Kidney epithelial cell (primary cell): ENCODE measurements at places on chromosomes 16 and 17. TPM values are rescaled to one million over a fixed set of nuclear protein-coding genes. Genes with fewer than 3 reads are reported as not detected.

Gene RPUSD1
- 42.0 and 51.7 TPM in 2 replicates for total RNA-seq

DNA sequence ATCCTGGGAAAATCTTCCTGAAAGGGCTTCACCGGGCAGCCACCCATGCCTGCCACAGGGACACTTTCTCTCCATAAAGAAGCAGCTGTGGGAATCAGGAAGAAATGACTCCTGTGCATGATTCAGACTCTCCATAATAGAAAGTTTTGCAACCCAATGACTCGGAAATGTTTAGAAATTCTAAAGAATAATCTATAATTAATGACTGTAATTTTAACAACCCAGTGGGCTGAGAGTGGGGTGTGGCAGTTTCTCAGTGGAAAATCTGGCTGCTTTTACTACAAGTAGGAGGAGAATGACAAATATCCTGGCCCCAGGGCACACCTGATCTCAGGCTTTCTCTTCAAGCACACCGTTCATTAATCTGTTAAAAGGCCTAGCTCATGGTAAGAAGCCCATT is 25.7 kb downstream of the IRF8 start:
- no peak for DNase-seq

DNA sequence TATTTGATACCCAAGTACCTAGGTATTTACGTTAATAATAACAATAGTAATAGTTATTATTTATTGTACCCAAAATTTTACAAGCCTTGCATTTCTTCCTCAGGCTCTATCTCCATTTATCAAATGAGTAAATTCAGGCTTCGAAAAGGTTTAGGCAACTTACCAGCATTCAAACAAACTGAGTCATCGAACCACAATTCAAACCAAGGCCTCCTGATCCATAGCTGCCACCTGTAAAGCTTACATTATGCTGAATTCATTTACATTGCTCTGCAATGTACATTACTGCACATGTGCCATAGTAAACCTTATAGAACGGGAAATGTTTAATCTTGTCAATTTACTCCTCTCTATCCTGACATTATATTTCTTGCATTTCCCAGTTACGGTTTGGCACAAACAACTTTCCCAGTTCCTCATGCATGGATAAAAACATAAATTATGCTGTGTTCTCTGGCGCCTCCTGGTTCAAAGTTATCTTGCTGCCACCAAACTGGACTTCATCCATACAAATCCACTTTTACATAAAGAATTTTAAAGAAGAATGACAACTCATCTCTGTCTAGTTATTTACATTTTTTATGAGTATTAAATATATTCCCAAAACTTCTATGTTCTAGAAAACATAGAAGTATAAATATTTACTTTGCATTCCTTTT is 360.6 kb upstream of the SOX9 start:
- peak; percentile 28 for DNase-seq

DNA sequence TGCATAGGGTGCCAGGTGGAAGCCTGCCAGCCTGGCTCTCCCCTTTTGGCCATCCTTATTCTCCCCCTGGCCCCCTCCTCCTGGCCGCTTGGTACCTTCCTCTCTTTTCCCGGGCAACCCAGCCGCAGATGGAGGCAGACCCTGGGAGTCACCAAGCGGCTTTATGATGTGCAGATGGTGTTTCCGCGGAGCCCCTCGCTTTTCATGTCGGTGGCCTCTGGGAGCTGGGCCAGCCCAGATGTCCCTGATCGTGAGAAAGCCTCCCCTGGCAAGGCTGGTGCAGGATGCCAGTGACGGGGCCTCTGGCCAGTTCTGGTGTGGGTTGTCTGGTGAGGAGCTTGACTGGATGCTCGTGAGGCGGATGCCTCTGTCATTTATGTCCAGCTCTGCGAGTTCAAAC is 18.0 kb upstream of the BRD7 start:
- DNase-seq: no peak

- no peak for DNase-seq
Measured at GRCh38 chr17:77521076-77521475, 380.3 kb downstream of the SEC14L1 start.

DNA sequence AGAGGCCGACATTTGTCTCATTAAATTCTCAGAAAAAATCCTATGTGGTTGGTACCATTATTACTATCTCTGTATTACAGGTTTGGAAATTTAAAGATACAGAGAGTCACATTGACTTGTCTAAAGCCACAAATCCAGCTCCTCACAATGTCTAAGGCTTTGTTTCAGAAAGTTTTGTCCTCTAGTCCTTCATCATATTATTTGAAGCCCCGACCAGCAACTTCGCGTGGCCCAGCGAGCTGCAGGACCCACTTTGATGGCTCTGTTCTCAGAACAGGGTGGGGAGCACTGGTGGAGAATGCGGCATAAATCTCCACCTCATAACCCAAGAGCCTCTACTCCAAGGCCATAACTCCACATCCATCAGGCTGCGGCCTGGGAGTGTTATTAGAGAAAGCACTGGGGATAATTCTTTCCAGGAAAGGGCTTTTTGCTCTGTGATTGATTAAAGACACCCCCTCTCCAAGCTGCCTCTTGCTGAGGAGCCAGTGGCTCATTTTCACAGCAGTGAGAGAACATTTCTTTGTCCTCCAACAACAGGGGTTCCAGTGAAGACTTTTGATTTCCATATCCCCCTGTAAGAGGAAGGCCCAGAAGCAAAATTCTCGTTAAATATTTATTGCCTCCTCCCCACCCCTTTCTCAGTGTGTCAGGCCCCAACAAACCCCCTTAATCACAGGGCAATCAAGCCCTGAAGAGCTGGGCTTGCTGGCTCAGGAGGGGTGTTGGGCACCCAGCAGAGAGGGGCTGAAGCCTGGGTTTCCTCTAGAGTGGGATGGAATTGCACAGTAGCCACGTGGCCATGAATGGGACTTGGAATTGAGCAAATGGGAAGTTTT is 113.7 kb upstream of the CDH11 start:
- DNase-seq: no peak

GRCh38 chr17:46179375-46179999 is 13.7 kb downstream of the KANSL1 start:
- no peak for DNase-seq

DNA sequence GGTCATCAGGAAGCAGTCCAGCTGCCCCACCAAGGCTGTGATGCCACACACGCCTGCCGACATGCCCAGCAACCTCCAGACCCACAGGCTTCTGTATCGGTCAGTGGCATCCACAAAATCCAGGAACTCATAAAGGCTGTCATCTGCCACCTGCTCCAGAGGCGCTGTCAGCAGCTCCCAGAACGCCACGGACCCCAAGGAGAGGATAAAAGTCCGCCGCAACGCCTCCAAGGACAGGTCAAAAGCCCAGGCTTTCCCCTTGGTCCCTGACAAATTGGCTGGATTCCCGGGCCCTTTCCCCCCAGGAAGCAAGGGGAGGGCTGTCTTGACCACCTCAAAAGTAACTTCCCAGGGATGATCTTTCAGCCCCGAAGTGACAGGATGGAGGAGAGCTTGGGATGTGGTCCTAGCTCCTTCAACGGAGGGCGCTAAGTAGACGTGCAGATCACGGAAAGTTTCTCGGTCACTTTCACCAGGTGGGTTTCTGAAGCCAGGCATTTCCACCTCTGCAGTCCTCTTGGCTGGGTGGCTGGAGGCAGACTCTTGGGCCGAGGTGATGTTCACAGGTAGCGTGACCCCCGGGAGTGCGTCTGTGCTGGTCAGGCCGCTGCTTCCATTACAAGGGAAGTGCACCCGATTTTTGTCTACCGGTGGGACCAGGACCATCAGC is 854 bp downstream of the MFSD6L start:
- no peak for DNase-seq

DNA sequence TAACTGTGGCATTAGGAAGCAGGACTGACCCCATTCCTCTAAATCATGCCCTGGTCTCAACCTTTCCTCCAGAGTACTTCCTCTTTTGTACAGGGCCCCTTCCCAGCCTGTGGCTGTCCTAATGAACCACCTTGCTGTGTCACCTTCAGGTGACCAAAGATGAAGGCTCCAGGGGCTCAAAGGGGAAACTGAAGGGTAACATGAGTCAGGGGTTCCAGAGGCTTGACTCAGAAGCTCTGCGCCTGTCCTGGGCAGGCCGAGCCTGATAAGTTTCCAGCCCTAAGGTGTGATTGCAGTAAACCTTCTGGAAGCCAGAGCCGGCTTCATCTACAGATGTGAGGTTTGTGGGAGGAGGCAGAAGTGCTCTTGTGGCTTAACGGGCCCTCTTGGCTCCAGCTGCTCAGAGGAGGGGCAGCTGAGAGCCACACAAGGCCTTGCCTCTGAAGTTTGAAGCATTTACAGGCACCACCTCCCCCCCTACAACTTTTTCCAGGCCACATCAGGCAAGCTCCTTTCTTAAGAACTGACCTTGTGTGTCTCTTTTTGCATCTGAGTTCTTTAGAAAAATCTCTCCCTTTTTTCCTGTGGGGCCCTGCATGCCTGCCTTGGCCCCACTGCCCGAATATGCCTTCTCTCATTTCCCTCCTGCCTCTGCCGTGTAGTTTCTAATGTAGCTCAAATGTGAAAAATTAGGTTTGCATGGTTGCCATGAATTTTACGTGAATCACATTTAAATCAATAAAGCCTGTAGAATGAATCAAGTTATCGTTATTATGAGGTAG is 149.9 kb downstream of the CLEC16A start:
- DNase-seq: no peak

DNA sequence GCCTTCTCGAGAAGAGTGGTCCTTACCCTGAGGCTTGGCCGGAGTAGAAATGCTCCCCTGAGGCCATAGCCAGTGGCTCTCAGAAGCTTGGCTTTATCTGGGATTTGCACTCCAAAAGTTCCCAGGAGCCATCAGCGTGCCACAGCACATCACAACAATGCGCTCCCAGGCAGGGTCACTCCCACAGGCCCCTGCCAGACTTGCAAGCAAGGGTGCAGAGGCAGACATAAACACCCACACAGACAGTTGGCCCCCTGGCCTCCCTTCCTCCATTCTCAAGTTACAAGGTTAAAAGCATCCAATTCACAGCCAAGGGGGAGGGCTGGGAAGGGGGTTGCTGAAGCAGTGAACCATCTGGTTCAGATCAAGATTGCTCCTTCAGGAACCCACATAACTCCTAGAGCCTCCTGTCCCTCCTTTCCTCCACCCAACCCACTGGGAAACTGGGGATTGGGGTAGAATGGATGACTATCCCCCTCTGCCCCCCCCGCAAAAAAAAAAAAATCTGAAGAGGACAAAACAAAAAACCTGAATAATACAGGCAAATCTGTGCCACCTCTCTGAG is 1.8 kb downstream of the ST3GAL2 start:
- DNase-seq: no peak

- DNase-seq: no peak
Measured at GRCh38 chr17:49387498-49388289, 25.6 kb upstream of the ZNF652 start.

Gene TMEM92
- 1.5 and 1.7 TPM in 2 replicates for total RNA-seq

GRCh38 chr17:63675607-63676546 is 24.0 kb downstream of the LIMD2 start:
- DNase-seq: peak; percentile 60

DNA sequence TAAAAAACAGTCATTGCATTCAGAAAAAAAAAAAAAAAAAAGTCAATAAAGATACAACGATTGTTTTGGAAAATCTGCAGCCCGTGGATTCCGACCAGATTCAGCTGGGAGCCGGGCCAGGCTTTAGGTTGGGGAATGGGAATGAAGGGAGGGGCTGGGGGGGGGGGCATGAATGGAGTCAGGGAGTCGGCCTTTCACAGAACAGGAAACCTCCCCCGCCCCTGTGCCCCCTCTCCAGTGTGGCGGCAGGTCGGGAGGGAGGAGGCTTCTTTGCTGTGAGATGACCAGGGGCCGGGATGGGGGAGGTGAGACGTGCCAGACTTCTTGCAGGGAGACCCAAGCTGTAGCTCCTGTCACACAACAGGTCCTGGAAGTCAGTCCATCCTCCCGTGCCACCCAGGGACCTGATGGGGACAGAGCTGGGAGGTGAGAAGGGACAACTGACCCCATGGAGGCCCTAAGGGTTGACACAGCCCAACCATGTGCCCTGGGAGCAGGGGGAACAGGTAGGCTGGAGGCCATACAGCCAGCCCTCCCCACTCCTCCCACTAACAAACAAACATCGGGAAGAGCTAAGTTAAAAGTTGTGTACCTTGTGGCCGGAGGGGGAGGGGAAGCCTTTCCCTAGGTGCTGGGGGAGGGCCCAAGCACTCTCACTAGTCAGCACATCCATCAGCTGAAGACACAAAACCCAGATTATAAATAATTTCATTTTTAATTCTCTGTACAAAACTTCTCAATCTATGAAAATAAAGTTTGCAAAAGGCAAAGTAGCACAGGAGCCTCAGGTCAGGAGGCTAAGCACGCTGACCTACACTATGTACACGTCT is 25.2 kb downstream of the SREBF1 start:
- no peak for DNase-seq

Gene EMP2
- 1.2 and 1.4 TPM in 2 replicates for total RNA-seq

Gene MGAT5B
- total RNA-seq: 4.8 and 5.1 TPM in 2 replicates

DNA sequence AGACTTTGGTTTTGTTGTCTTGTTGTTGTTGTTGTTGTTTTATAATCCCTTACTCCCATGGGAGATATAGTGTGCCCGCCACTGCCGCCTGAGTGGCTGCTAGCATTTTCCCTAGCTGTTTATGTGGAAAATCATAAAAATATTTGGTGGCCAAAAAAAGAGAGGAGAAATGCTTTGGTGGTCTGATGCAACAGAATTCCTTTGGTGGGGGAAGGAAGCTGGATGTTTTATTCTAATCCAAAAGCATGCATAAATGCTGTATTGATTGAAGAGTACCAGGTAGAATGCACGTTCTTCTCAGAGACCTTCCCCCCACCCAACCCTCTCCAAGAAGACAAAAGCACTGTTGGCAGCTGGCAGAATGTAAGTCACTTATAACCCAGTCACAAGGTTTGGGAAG is 93.2 kb downstream of the C17orf67 start:
- DNase-seq: no peak

DNA sequence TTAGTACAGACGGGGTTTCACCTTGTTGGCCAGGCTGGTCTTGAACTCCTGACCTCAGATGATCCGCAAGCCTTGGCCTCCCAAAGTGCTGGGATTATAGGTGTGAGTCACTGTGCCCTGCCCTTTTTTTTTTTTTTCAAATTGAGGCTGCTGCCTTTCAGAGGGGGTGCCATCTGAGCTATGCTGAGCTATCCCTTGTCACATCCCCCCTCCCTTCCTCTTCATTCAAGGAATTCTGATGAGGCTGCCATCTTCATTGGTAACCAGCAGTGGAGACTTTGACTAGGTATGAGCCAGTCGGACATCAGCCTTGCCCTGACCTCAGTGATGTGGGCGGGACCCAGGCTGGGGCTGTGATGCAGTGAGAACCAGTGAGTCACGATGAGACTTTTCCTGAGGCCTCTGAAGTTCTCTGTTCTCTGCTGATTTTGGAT is 24.4 kb upstream of the GPT2 start:
- DNase-seq: peak; percentile 70

Gene HIC1
- total RNA-seq: 8.8 and 11.9 TPM in 2 replicates
